ENCODE measurements at places on chromosomes 11 and 22. TPM values are rescaled to one million over a fixed set of nuclear protein-coding genes. Genes with fewer than 3 reads are reported as not detected.

The SLC37A2 gene
- total RNA-seq: 12.3 TPM

The GLYAT gene
- 142 TPM for total RNA-seq

The KLHDC7B gene
- total RNA-seq: 0.08 TPM

The SRRD gene
- 18.6 TPM for total RNA-seq

The SCT gene
- not detected for total RNA-seq
